Right cardiac atrium (tissue), 5 donors: ENCODE measurements at places on chromosomes 5 and 9. TPM values are rescaled to one million over a fixed set of nuclear protein-coding genes. Genes with fewer than 3 reads are reported as not detected.

OSMR gene
- 9.8 TPM for polyA plus RNA-seq

DNA sequence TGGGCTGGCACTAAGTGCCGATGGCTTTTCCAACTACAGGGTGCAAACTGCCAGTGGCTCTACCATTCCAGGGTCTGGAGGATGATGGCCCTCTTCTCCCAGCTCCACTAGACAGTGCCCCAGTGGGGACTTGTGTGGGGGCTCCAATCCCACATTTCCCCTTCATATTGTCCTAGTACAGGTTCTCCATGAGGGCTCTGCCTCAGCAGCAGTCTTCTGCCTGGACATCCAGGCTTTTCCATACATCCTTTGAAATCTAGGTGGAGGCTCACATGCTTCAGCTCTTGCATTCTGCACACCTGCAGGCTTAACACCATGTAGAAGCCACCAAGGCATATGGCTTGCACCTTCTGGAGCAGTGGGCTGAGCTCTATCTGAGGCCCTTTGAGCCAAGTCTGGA, 70.3 kb downstream of the TSSK1B start:
- DNase-seq, result no peak

- no peak for DNase-seq
Observed at GRCh38 chr9:84166891-84167290, 173.7 kb downstream of the SLC28A3 start.

DNA sequence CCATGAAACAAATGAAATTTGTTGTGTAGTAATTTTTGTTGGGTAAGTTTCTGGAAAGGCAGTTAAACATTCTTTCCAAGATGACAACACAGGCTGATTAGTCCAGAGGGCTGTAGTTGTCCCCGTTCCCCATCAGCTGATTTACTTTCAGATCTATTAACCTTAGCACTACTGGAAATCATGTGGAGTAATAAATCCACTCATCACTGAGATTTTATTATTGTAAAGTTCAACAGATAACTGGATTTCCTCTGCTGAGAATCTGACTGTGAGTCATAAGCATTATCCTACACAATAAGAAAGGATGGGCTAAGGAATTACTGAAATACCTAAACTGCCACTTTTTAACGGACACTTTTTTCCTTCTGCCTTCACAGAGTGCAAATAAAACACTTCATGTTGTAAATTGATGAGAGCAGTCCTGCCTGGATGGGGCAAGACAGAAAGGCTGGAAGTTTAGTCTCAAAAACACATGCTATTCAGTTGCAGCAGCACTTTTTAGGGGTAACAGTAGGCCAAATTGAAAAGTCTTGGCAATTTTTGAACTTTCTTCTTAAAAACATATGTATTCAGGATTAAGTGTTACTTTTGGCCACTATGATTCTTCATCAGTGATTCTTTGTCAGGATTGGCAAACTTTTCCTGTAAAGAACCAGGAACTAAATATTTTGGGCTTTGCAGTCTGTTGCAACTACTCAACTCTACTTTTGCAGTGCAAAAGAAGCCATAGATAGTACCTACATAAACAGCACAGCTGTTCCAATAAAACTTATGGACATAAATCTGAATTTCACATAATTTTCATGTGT, 7.0 kb downstream of the STOM start:
- no peak for DNase-seq

NEUROG1 gene
- not detected for polyA plus RNA-seq
